Right renal pelvis (tissue), 4 donors: ENCODE measurements at places on chromosomes 7 and 10.

- no peak for DNase-seq
These were observed 38.8 kb upstream of the ZMYND11 start for GRCh38 chr10:96466-96865.

DNA sequence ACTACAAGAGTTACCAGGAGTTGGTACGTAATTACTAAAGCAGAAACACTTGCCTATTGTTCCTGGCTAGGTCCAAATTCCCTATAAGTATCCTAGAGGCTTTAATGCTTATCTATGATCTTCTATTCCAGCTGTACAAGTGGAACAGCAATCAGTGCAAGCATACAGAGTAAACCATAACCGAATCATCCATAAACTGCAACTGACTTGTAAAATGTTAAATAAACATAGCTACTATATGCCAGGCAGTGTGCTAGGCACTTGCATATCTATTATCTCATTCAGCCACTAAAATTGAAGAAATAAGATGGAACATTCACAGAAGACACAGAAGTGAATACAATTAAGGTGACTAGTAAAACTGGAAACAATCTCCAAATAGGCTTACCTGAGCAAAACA lies 55.7 kb downstream of the IRF5 start:
- no peak for DNase-seq

GRCh38 chr7:18086165-18087025 lies 58.7 kb upstream of the PRPS1L1 start:
- DNase-seq = no peak

DNA sequence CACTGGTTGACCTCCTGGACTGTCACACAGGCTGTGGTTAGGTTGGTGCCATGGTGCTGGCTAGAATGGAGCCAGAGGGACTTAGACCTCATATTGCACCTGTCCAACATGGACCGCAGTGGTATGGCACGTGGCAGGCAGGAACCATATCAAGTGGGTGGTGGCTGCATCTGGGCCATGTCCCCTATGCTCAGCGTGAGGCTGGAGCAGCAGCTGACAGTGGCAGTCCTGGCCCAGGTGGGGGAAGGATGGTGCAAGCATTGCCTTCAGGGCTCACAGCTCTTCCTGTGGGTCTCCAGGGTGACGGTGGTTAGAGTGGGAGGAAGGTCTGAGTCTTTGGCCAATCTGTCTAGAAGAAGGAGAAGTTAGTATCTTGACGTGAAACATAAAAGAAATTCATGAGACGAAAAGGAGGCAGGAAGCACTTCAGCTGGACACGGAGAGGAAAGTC lies 54.5 kb upstream of the PFKFB3 start:
- no peak for DNase-seq

- no peak for DNase-seq
These were observed 25.0 kb upstream of the C1GALT1 start for GRCh38 chr7:7157177-7157886.

DNA sequence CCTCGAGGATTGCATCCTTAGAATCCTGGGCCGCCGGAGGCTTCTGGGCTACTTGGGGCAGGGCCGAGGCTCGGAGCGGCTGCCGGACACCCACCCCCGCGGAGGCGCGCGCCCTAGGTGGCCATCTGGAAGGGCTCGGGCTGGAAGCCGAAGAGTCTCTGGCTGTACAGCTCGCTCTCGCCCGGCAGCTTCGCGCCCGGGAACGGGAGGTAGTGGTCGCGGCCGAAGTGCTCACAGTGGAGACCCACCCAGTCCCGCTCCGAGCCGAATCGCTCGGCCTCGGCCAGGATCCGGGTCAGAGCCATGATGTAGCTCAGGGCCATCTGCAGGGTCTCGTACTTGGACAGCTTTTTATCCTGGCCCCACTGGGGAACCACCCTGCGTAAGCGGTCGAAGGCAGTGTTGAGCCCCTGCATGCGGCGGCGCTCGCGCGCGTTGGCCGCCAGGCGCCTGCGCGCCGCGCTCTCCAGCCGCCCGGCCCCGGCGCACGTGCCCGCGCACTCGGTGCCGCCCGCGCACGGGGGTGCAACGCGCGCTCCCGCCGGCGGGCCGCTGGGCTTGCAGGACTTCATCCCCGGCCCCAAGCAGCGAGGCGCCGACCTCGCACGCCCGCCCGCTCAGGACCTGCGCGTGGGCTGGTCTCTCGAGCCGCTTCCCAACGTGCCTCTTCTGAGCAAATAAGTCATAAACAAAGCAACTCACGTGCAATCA lies 652 bp downstream of the ATOH7 start:
- peak; percentile 71 for DNase-seq

- DNase-seq = no peak
These were observed 117.9 kb downstream of the CFTR start for GRCh38 chr7:117597755-117598154.

DNA sequence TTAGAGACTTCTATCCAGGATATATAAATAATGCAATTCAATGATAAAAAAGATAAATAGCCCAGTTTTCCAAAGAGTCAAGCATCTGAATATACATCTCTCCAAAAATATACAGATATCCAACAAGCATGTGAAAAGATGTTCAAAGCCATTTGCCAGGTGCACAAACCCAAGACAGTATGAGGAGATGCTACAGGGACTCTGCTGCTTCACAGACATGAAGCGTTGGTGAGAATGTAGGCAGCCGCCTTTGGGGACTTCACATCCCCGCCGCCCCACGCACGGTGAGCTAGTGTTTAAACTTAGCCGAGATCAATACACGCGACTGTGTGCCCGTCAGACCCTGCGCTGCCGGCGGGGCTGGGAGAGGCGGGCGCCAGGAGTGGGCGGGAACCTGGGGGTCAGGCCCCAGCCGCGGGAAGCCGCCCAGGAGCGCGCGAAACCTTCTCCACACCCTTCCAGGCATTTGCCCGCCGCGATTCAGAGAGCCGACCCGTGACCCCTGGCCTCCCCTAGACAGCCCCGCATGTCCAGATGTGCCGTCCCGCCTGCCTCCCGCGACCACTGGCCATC lies 927 bp upstream of the ALOX5 start:
- DNase-seq = no peak

DNA sequence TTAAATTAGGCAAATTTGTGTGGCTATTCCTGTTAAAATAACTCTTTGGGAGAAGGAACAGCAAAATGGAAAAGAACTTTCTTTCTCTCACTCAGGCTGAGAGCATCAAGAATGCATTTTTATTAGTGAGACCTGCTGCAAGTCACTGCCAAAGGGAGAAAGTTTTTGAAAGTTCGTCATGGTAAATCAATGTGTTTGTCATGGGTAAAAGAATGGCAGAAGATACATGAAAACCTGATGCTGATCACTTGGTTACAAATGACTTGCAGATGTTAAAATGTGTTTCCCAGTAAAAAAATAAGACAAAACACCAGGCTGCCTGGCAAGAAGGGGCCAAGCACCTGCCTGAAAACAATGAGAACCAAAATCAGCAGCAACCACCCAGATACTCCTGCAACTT lies 484.7 kb upstream of the NRP1 start:
- no peak for DNase-seq
